ENCODE measurements at places on chromosomes 1 and 21.

GRCh38 chr1:46485564-46486431 lies 3.8 kb upstream of the DMBX1 start:
- no peak for DNase-seq

- DNase-seq: no peak
Observed at GRCh38 chr1:178137238-178137637, 43.3 kb downstream of the RASAL2 start.

- peak; percentile 74 for DNase-seq
Observed at GRCh38 chr1:11934302-11935056, at the start of gene PLOD1. PLOD1 (plus strand) TSS chr1:11934717; CDS start chr1:11934780, 63 bp downstream.

- no peak for DNase-seq
Observed at GRCh38 chr1:40650075-40650474, 15.4 kb downstream of the RIMS3 start.

DNA sequence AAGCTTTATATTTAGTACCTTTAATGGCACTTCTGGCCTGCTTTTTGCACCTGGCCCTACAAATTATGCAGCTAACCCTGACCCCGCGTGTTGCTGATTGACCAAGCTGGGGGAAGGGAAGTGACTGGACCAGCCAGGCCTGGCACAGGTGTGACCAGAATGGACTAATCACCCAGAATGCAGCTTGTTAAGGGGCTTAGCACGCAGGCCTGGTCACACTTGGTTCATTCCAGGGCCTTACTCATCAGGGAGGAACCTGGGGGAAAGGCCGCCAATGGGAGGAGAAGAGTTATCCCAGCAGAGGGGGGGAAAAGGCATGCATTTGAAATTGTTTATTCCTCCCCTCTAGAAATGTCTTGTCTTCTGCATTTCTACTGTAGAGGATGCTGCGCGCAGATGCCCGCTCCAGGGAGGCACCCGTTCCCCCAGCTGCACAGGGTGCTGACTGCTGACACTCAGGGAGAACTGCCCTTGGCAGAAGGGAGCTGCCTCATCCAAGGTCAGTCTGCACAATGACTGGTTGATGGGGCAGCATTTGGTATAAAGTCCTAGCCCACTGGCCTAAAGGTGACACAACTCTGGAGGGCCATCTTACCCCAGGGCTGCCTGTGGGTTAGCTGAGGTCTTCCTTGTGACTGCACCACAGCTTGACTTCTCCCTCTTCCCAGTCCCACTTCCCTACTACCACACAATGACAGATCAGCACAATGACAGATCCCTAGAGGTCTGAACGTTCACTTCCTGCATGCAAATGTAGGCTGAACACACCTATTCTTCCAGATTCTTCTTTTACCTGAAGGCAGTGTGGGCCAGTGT lies 29.0 kb downstream of the DHCR24 start:
- no peak for DNase-seq

DNA sequence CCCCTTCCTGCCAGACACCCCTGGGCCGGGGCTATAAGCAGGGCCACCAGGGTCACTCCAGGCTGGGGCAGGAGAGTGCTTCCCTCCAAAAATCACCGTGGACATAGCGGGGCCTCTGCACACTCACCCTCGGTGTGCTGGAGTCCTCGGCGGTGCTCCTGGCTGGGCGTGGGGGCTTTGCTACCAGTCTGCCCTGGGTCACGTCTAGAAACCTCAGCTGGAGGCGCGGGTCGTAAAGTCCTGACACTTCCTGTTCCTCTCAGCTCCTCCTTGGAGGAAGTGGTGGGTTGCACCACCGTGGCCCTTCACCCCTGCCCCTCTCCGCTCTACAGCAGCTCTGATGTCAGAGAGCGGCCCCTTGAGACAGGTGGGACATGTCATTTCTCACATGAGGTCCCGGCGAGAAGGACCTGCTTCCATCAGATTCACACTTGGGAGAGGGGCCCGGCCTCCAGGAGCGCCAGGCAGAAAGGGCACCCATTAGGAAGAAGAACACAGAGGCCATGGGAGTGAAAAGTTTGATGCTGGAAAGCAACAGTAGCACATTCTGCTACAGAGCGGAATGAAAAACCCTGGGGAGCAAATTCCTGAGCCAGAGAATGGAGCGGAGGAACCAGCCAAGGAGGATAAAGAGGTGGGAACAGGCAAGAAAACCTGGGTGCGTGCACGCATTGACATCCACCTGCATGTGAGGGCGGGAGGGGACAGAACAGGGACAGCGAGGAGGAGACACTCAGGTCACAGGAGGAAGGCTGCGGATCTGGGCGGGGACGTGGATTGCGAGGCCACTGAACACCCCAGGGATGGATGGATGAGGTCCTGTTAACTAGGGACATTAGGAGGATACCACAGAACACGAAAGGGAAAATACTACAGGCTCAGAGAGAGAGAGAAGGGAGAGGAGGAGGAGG lies at the start of gene ITGB2:
Gene ITGB2, minus strand, starts transcription at position 206 of the 911 bp plus-strand sequence. CDS start 10,117 bp downstream, outside the sequence.
- no peak for DNase-seq

DNA sequence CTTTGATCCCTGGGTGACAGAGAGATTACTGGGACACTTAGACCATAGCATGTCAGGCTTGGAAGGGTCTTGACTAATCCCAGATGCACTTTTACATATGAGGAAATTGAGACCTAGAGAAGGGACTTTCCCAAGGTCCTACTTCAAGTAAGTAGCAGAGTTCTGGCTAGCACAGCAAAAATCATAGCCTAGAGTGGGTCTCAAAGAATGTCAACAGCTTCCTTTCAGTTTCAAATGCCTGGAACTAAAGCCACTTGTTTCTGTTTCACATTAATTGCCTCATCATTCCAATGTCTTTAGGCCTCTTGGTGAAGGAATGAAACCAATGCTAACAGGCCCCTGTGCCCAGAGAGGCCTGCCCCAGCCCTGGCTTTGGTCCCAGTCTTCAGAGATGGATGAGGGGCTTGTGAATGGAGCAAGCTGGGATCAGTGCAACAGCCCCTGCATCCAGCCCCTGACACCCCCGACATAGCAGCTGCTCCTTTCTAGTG lies 26.6 kb downstream of the ATF3 start:
- no peak for DNase-seq

- no peak for DNase-seq
Observed at GRCh38 chr1:151475175-151475574, 15.9 kb upstream of the POGZ start.

- DNase-seq: no peak
Observed at GRCh38 chr1:201255479-201256362, 27.6 kb upstream of the PKP1 start.

DNA sequence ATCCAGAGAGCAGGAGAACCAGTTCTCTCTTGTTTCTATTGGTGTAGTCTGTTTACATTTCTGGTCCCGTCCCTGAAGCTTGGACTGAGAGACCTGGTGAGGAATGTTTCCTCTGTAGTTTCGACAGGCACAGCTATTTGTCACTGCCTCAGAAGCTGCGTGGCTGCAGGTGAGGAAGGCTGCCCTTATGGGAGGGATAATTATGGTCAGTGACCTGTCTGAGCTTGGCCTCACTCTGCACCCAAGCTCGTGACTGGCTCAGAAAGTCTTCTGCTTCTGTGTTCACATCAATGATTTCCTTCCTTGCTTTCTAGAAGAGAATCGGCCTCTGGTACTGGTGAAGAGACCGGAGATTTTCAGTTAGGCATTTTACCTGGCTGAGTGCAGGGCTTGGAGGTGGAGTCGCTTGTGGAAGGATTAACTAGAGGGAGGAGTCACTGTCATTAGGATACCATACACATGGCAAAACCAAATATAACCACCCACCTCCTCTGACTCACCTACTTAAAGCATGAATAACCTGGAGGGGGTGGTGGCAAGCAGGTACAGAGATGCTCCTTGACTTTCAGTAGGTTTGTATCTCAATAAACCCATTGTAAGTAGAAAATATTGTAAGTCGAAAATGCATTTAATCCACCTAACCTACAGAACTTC lies 19.9 kb upstream of the WDR26 start:
- no peak for DNase-seq

DNA sequence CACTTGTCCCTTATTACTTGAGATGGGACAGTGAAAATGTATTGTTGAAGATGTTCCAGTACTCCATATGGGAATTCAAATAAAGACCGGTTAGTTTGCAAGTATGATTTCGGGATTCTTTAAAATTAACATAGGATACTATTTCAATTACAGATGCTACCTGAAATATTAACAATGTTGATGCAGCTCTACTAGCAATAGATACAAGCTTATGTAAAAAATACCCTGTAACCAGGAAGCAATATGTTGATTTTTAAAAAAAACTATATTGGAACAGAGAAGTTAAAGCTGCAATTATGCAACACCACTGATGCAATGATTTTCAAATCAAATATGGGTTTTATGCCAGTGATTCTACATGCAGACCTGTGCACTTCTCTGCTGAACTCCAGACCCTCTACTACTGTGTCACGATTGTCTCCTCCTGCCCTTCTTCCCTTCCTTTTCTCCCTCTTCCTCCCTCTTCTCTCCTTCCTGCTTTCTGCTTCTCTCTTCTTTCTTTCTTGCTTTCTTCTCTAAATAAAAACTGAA lies 179.2 kb downstream of the ATP6V1G3 start:
- no peak for DNase-seq

DNA sequence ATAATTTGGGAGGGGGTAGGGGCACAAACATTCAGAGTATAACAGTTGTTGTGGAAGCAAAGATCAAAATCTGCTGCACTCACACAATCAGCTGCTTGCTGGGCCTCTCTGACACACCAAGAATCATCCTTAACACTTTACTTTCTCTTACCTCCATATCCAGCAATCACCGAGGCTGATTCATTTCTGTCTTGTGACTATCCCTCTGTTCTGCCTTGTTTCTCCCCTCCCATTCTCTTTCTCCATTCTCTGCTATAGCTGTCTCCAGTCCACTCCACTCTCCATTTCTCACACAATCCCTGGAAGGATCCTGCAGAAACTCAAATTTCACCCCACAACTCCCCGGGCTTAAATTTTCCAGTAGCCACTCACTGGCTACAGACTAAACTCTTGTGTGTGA lies 91.8 kb upstream of the NGF start:
- no peak for DNase-seq

DNA sequence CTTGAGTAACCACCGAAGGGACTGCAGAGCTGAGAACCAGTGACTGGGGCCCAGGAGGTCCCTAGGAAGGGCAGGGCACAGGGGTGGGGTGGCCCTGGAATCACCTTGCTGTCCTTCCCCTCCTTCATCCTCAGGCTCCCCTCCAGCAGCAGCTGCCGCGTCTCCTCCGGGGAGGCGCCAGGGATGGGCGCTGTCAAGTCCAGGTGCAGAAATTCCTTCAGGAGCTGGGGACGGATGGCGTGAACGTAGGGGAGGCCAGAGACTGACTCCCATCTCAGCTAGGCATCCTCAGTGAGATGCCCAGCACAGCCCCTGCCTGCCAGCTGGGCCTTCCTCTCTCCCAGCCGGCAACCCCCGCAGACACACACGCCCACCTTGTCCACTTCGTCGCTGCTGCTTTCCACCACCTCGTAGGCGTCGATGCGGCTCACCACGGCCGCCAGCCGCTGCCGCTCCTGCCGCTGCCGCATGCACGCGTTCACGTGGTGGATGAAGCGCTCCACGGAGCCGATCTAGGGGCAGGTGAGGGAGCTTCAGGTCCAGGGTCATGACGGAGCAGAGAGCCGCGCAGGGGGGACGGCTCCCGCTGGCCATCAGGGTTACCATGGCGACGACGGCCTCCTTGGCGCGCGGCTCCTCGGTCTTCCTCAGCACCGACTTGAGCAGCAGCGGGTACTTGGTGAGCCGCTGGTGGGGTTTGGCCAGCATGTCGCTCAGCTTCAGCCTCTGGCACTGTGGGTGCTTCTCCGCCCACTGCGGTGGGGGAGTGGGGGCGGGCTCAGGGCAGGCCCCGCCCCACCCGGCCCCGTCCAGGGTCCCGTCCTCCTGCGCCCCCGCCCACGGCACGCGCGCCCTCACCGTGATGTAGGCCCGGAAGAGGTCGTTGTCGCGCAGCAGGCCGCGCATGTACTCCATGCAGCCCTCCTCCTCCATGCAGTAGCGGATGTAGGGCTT lies 4.4 kb upstream of the TNFRSF25 start:
- DNase-seq: no peak

DNA sequence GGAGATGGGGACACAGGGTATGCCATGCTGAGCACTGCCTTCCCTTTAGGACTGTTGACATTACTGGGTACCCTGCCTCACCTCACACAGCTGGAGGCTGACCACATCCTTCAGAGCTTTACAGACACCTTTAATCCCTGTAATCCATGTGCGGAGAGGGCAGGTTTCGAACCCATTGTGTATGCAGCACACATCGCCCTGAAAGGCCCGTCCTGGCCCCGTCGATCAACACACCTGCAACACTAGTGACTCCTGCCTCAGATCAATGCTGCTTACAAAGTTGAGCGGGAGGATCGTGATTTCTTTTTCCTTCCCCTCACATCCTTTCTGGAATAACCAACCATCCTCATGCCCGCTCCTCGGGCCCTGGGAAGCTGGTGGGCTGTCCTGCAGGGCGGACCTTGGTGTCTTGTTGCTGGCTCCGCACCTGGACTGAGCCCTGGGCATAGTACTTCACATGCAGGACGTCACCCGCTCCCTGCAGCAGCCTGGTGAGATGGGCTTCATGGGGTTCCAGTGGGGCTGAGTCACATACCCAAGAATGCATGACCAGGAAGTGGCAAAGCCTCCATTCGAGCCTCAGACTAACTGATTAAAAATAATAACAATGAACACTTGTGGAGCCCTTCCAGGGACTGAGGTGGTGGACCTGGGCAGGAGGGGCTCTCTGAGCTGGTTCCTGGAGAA lies 403.6 kb downstream of the PTPRU start:
- DNase-seq: no peak

- no peak for DNase-seq
Observed at GRCh38 chr1:80629304-80629837, 1171.4 kb upstream of the ADGRL2 start.

- no peak for DNase-seq
Observed at GRCh38 chr1:3249631-3250501, 180.9 kb downstream of the PRDM16 start.

GRCh38 chr1:175887981-175888428 lies 144.6 kb upstream of the TNR start:
- no peak for DNase-seq

DNA sequence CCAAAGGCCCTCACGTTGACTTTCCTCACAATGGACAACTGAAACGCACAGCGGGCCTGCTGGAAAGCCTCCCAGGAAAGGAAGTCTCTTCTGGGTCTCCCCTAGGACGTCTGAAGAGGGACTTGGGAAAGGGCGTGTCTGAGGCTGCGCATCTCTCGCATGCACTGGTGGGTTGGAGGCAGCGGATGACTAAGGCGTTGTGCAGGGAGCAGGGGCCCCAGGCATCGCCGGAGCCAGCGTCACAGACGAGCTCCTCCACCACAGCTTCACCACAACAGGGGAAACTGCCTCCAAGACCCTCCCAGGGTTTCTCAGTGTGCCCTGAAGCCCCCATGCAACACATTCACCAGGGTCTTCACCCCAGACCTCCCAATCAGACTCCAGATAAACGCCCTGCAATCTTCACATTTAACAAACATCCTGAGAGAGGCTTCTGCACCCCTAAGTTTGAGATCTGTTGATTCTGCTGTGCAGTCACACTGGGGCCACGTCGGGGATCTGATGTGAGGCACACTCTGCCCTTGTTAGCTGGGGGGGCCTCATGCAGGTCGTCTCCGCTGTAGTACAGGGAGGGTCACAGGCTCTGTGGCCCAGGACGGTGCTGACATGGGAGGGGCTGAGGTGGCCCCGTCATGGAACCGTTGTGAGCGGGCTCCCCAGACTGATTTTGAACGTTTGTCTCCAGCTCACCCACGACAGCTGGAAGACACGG lies 7.0 kb upstream of the TFF1 start:
- no peak for DNase-seq

Measured in urinary bladder (tissue), 4 donors.